AG20443 (cell line): ENCODE measurements at places on chromosomes 3 and 15.

DNA sequence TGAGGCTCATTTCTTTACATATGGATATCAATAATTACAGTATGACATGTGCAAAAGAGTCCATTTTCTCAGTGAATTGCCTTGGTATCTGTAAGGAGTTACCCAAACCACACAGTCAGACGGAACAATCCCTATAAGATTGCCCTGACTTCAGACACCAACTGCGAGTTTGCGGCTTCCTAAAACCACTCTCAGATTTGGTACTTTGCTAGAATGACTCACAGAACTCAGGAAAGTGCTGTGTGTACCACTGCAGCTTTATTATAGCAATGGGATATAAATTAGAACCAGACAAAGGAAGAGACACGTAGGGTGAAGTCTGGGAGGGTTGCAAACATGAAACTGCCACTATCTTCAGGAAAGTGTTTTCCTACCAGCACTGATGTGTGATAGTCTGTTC is 45.8 kb upstream of the ATP13A3 start:
- peak; percentile 26 for DNase-seq

DNA sequence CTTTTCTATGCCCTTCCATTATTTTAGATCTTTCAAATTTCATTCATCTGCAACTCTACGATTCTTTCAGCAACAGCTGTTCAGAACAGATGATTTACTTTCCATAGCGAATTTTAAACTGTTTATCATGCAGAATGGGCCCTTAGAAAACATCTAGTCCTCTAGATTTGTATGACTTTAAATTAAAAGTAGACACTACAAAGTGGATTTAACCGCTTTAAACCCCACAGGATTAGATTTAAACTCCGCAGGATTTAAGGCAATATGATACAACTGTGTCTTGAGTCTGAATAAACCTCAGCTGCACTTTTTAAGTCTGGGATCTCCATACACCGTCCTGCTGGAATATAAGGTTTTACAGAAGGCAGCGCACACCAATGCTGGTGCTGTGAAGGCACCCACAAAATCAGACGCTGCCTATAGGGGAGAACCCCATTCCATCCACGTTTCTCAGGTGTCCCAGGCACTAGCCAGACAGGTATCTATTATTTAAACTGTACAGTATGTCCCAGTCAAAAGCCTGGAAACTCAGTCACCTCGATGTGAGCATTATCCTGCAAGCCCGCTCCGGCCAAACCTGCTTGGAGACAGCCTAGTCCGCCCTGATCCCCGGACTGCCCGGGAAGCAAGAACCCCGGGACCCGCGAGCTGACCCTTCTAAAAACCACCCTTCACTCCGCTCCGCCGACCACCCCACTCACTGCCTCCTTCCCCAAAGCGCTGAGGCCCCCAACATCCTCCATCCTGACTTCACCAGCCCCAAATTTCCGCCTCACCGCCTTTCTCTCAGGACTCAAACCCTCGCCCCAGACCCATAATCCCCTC is 768 bp downstream of the ANO10 start:
- peak; percentile 25 for DNase-seq

DNA sequence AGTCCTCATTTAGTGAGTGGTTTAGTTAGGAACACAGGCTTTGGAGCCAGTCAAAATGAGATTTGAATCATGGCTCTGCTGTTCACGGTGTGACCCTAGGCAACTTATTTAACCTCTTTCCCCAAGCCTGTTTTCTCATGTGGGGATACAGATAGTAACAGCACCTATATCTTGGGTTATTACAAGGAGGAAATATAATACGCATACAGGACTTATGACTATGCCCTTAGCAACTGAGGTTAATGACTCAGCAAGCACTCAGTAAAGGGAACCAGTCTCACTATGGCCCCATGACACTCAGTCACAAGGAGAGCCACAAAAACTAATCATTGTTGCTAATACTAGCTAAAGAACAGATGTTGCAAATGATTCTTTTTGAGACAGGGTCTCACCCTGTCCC is 45.9 kb downstream of the SUMF1 start:
- peak; percentile 51 for DNase-seq

DNA sequence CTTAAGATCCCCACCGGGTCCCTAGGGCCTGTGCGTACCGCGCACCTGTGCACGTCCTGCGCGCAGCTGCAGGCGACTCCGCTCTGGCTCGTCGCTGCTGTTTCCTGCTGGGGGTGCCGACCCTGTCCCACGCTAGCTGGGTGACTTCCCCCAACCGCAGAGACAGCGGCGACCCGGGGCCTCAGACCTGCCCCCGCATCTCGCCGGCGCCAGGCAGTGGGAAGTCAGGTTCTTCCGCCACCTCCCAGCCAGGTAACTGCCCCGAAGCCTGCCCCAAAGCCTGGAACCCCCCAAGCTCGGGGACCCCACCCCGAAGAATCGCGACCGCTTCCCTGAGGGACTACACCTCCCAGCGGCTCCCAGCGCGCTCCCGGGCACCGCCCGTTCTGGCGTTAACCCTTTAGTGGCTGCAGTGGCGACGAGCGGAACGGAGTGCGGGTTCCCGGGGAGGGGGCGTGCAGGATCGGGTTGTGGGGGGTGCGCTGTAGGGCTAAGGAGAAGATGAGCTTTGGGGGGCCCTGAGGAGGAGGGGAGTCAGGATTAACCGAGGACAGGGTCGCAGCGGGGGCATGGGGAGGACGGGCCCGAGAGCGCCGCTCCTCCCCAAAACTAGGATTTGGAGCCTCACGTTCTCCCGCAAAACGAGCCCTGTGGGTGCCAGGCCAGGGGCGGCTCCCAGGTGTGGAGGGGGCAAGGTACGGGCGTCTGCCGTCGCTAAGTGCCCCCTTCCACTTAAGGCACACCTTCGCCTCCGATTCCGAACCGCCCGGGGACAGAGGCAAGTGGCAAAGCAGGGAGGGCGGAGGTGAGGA is 589 bp downstream of the NEIL1 start:
- DNase-seq = peak; percentile 71

DNA sequence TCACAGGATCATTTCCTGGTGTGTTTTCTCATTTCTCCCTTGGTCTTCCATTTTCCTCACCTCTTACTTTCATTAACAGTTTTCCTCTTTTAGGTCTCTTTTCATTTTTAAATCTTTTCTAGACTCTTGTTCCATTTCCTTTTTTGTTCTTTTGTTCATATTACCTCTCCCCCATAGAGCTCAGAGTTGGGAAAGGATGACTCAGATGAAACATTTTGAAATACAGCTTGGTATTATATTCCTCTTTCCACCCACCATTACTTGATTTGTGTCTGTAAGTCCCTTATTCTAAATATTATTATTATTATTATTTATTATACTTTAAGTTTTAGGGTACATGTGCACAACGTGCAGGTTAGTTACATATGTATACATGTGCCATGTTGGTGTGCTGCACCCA is 153.1 kb downstream of the VGLL3 start:
- DNase-seq = no peak

DNA sequence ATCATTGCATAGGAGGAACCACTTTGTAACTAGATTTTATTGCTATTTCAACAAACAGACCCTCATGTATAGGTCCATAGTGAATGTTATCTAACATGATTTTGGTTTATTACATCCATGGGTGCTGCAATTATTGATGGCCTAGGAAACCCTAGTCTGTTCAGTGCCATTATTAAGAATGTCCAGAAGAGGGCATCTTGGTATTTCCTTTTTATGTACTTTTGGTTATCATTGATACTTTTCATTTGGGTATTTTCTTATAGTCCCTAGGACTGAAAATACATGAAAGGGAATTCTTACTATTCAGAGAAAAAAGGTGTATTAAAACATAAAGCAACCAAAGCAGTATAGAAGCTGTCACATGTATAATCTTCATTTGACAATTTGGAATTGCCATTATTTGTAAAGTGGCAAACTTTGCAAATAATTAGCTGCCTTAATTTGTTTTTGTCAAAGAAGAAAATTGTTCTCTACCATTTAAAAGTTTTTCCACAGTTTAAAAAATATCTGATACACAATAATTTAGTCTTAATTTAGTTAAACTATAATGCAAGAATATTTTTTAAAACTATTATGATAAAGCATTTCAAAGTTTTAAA is 48.7 kb downstream of the CNOT10 start:
- DNase-seq = peak; percentile 40

GRCh38 chr15:44956388-44956787 is at the start of gene TERB2:
TERB2 (plus strand) TSS chr15:44956687; CDS start chr15:44956719, 32 bp downstream.
- no peak for DNase-seq

GRCh38 chr3:9342696-9343095 is 20.2 kb upstream of the THUMPD3 start:
- DNase-seq = no peak

GRCh38 chr15:58287891-58288290 is 143.9 kb upstream of the LIPC start:
- DNase-seq = no peak

DNA sequence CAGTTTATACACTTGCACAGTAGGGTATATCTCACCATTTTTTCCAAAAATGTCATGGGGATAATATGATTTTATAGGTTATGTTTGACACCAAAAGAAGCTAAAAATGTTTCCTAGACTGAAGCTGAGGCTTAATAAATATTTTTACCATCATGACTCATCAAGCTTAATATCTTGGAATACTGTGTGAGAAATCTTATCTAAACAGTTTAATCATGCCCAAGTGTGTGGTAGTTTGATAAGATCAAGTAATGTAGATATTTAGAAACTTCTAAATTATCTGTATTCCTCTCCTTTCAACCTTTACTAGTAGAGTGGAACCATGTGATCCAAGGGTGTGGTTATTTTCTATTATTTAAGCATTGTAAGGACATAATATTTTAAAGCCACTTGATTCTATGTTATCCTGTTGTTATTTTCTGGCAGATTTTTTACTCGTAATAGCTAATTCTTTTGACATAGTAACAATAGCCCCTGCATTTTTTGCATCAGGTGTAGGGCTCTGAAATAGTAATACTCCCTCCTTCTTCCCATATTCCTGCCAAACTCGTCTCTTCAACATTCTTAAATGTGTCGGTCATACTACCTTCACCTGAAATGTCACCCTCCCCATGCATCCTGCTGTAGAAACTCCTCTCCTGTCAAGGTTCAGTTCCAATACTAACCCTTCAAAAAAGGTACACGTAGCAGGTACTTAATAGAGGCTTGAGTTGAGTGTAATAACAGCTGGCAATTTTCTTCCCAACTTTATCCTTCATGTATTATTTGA is 729.6 kb downstream of the NLGN1 start:
- no peak for DNase-seq

- DNase-seq = no peak
Measured at GRCh38 chr15:25789616-25789999, 73.5 kb downstream of the ATP10A start.

DNA sequence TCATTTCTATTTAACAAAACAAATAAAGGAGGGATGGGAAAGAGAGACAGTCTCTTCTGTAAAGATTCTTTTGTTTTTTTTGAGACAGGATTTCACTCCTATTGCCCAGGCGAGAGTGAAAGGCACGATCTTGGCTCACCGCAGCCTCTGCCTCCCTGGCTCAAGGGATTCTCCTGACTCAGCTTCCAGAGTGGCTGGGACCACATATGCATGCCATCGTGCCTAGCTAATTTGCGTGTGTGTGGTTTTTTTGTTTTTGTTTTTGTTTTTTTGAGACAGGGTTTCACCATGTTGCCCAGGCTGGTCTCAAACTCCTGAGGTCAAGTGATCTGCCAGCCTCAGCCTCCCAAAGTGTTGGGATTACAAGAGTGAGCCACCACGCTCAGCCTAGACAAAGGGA is 23.3 kb downstream of the STAG1 start:
- peak; percentile 58 for DNase-seq

DNA sequence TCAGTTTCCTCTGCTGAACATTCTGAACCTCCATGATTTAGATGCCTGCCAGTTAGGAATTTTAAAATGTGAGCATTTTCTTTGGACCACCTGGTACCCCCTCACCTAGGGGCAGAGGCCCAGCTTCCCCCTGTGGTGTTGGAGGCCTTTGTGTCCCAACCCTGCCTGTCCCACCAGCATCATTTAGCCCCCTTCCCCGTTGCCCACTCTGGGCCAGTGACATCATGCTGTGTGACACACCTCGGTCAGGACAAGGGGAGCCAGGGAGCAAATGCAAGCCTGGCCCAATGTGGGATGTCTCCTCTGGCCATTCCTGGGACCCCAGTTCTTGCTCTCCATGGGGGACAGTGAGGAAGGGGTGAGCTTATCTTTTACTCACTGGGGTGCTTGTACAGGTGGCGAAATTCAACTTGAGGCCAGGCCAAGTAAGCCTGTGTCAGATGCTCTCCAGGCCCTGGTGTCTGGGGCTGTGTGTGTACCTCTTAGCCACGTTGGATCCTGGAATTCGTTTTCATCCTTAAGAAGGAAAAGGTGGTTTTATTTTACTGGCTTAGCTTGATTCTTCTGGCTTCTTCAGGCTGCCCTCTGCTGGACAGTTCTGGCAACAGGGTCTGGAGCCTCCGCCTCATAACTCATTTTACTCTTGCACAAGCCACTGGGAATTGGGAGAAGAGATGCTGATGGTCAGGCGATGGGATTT is 49.7 kb upstream of the MYZAP start:
- peak; percentile 88 for DNase-seq

GRCh38 chr3:72214066-72214951 is 429.4 kb upstream of the PROK2 start:
- peak; percentile 30 for DNase-seq

- DNase-seq = peak; percentile 84
Measured at GRCh38 chr3:45547764-45548680, 46.5 kb upstream of the LIMD1 start.

- no peak for DNase-seq
Measured at GRCh38 chr3:168864107-168865021, 768.6 kb upstream of the GOLIM4 start.
